ENCODE measurements at places on chromosomes 16 and 17.

DNA sequence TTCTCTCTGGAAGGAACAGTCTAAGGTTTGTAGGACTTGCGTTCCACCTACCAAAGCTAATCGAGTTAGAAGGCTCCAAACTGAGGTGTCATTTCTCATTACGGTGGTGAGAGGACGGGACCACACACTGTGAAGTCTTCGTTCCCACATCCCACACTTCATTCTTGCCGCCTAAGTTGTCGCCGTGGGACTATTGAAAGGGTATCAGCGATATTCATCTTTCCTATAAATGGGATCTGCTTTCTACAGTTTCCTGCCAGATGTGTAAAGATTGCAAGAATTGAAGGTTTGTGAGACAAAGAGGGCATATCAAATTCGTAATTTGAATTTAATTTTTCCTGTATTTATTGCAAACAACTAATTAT lies 608 bp upstream of the TRIM37 start:
- DNase-seq: no peak

- DNase-seq: no peak
Observed at GRCh38 chr16:10984509-10984908, 40.1 kb downstream of the CLEC16A start.

DNA sequence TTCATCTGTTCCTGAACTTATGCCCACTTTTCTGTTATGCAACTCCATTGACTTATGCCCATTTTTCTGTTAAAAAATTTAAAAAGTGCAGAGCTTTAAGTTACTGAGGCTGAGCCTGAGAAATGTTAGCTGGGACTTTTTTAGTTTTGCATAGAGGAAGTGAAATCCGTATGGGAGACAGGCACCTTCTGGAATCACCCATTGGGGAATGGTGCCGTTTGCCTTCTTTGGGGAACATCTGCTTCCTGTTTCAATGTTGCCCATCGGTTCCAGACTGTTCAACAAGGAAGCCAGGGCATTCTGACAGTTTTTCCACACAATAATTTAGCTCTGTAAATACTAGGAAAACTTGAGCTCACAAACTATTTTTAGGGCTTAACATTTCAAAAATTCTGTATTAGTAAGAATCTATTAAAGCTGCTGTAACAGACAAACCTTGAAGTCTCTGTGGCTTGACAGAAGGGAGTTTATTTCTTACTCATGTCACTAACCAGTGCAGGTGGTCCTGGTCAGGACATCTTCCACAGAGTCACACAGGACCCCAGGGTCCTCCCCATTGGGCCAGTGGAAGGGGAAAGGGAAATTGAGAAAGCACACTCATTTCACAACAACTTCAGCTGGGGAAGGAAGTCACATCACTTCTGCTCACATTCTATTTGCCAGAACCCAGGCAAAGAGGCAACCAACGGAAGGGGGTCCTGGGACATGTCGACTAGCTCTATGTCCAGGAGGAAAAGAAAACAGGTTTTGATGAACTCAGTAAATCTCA lies 17.2 kb downstream of the PRKCB start:
- DNase-seq: no peak

DNA sequence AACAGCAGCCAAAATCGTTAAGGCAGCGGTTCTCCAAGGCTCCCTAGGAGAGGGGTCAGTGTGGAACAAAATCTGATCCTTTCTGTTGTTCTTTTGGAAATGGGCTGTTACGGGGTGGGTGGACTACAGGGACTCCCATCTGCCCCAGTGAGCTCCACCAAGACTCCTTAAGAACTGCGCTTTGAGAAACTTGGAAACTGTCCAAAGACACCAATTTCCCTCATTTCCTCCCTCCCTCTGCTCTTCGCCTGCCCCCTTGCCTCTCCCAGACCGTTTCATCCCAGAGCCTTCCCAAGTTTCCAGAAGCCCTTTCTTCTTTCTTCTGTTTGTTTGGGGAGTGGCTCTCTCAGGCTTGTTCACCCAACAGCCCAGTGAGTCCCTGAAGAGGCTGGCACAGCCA lies 205.4 kb downstream of the COPRS start:
- no peak for DNase-seq

DNA sequence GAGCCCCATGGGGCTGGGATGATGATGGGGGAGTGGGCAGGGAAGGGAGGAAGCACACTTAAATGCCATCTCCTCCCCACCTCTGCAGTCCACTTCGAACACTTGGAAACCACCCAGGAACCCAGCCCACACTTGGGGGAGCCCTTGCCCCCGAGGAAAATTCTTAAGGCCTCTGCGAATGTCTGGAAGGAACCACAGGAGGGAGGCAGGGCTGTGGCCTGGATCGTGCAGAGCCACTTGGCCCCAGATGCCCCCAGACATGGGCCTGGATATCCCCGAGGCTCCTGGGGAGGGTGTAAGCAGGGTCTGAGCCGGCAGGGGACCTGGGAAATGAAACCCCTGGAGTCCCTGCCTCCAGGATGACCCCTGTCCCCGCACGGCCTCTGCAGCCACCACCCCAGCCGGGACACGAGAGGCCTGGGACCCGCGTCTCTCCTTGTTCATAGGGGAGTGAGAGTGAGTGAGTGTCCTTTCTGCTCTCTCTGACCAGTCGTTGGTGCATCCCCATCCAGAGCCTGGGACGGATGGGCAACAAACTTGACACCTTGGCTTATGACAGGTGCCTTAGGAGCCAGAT lies 11.8 kb upstream of the MTSS2 start:
- DNase-seq: no peak

GRCh38 chr16:84607694-84608093 lies 10.2 kb downstream of the COTL1 start:
- no peak for DNase-seq

DNA sequence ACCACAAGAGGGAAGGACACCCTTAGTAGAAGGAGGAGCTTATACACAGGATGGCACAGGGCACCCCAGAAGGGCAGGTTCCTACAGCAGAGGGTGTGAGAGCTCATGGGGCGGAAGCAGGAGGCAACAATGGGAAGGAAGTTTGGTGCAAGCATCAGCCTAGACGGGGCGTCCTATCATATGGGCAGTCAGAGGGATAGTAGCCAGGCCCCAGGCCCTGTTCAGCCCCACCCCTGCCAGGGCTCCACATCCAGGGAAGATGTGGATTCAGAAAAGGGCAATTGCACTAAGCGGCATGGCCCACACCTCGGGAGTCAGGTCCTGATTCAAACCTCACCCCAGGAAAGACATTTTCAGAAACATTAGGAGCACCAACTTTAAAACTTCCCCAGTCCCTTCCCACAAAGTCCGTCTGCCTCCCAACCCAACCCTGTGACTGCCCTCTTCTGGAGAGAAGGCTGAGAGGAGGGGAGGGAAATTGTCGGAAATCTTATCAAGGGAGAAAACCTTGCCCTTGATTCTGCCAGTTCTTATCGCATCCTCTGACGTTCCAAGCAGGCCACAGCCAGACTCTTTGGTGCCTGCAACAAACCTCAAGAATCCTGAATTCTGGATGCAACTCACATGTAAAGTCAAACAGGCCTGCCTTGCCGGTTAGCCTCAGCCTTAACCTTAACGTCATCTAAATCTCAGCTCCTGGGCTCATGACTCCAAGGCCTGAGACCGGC lies 198.8 kb upstream of the CDH5 start:
- DNase-seq: no peak
